ENCODE measurements at places on chromosomes 6 and 20. TPM values are rescaled to one million over a fixed set of nuclear protein-coding genes. Genes with fewer than 3 reads are reported as not detected.

Gene TEAD3
- total RNA-seq: not detected

Gene SEL1L2
- total RNA-seq: not detected

Gene SLC9A8
- total RNA-seq: 25.7 TPM

Gene CD93
- total RNA-seq: 0.51 TPM

Gene SAPCD1
- 4.7 TPM for total RNA-seq

Gene APMAP
- 47.3 TPM for total RNA-seq

Gene ZNF133
- 10.9 TPM for total RNA-seq

Gene IP6K3
- total RNA-seq: not detected

Gene HCRTR2
- not detected for total RNA-seq

Gene TRIM40
- total RNA-seq: not detected

Gene TMEM74B
- 0.46 TPM for total RNA-seq

Gene DOK5
- not detected for total RNA-seq

Gene TCP1
- total RNA-seq: 177 TPM

Gene APCDD1L
- total RNA-seq: not detected

Gene KIF25
- 0.86 TPM for total RNA-seq

Gene METTL24
- 0.47 TPM for total RNA-seq

Gene TRIM31
- 0.32 TPM for total RNA-seq

Gene TUBB2B
- total RNA-seq: 0.27 TPM

Gene COL20A1
- not detected for total RNA-seq

Gene BNIP5
- total RNA-seq: not detected

Gene ADGRB3
- not detected for total RNA-seq

Gene ERVFRD-1
- not detected for total RNA-seq

Gene OSER1
- total RNA-seq: 34.1 TPM

Gene NFATC2
- 42.6 TPM for total RNA-seq

Gene HDGFL1
- total RNA-seq: not detected

Gene ZDHHC14
- 1.2 TPM for total RNA-seq

Gene PLCB4
- not detected for total RNA-seq

Gene ID4
- total RNA-seq: not detected

Gene FAM209B
- 3.7 TPM for total RNA-seq

Gene ESR1
- 4.3 TPM for total RNA-seq

Gene PNPLA1
- 2.0 TPM for total RNA-seq

Gene NOL7
- total RNA-seq: 55.7 TPM

Gene TOX2
- 1.5 TPM for total RNA-seq

Gene MAPK13
- total RNA-seq: 53.1 TPM

Gene ARHGAP18
- total RNA-seq: 1.1 TPM

Gene APOBEC2
- total RNA-seq: not detected

Gene VNN1
- total RNA-seq: 8.4 TPM

Gene ZFP57
- not detected for total RNA-seq

Gene HLA-DQB2
- not detected for total RNA-seq

Gene PEDS1
- 27.6 TPM for total RNA-seq

Gene TAF8
- 47.2 TPM for total RNA-seq

Gene SPATS1
- not detected for total RNA-seq

Gene VGLL2
- not detected for total RNA-seq

Gene NEURL2
- total RNA-seq: 1.2 TPM

Gene C4B
- 8.4 TPM for total RNA-seq

Gene SLC4A11
- not detected for total RNA-seq

Gene SASH1
- 1.9 TPM for total RNA-seq

Gene HLA-DRB5
- 0.68 TPM for total RNA-seq

Gene HUS1B
- 3.5 TPM for total RNA-seq

Gene C2
- total RNA-seq: 2.3 TPM

Gene PLCB1
- 6.5 TPM for total RNA-seq

Gene SLC22A3
- not detected for total RNA-seq

Gene F13A1
- 5.5 TPM for total RNA-seq

Gene BPIFB1
- not detected for total RNA-seq

Gene KCNB1
- 0.58 TPM for total RNA-seq

Gene FAM110A
- 10.9 TPM for total RNA-seq

Gene KCNS1
- not detected for total RNA-seq

Gene PBOV1
- not detected for total RNA-seq
